ENCODE measurements at places on chromosomes 7 and 10.

DNA sequence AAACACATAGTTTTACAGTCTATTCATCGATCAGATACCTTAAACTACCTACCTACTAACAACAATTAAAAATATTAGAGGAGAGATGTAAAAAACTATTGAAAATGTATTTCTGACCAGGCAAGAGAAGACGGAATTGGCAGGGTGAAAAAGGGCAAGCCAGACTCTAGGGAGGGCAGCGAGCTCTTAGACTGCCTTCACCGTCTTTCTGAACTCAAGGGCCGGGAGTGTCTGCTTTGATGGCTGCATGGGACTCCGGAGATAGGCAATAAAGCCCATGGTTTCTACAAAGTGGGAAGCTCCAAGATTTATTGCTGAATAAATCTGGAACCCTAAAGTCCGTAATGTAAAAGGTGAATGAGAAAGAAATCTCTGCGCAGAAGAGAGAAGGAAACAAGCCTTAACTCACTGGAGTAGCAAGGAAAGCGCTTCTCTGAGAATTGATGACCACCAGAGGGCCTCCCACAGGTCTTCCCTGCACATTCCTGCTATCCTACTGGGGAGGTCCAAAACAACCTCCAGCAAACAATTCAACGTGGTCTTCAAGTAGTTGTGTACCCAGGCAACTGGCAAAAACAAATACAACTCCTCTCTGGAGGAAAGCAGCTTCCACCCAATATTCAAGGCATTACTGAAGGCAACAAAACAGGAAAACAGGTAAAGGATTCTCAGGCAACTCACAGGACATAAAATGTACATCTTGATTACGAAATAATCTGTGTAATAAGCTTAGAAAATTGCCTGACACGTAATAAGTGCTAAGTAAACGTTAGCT is 181.3 kb downstream of the SDK1 start:
- DNase-seq = no peak

GRCh38 chr7:31061185-31061584 is 9.1 kb downstream of the ADCYAP1R1 start:
- no peak for DNase-seq

DNA sequence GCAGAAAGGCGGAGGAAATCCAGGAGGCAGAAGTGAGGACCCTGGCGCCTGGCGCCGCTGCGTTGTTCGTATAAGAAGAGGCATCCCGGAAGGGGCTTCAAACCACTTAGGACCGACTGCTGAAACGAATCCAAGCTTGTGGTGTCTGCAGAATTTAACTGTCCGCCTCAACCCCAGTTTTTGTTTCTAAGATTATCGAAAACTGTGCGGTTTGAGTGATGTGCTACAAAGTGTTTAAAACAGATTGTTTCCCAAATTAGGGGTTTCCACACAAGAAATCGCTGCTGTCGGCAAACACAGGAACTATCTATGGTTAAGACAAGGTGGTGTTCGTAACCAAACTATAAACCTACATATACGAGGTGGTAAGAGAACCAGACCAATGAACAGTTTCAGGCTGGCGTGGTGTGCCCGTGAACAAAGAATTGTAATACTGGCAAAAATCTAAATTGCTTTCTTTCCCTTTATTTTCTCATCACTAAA is 835 bp upstream of the DGKI start:
- DNase-seq = no peak

GRCh38 chr10:50951365-50951764 is 65.9 kb upstream of the A1CF start:
- DNase-seq = no peak

- no peak for DNase-seq
Measured at GRCh38 chr7:89073776-89074175, 278.2 kb upstream of the TEX47 start.

DNA sequence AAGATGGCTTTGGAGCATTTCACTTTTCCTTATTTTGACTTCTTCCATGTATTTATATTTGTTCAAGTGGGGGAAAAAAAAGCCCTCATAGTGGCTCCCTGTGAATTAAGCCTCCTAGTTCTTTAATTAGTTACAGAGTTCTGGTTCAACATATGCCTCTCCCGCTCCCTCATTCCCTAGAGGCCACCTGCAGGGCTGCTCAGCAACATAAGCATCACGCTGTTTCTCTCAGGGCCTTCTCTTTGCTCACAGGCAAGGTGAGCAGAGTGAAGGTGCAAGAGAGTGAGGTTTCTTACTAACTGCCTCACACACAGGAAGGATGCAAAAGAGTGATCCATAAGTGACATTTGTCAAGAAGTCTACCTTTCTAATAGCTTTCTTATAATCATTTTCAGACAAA is 196.7 kb downstream of the SEMA3E start:
- DNase-seq = no peak

GRCh38 chr7:33517191-33517590 is 387.8 kb downstream of the BBS9 start:
- DNase-seq = no peak

DNA sequence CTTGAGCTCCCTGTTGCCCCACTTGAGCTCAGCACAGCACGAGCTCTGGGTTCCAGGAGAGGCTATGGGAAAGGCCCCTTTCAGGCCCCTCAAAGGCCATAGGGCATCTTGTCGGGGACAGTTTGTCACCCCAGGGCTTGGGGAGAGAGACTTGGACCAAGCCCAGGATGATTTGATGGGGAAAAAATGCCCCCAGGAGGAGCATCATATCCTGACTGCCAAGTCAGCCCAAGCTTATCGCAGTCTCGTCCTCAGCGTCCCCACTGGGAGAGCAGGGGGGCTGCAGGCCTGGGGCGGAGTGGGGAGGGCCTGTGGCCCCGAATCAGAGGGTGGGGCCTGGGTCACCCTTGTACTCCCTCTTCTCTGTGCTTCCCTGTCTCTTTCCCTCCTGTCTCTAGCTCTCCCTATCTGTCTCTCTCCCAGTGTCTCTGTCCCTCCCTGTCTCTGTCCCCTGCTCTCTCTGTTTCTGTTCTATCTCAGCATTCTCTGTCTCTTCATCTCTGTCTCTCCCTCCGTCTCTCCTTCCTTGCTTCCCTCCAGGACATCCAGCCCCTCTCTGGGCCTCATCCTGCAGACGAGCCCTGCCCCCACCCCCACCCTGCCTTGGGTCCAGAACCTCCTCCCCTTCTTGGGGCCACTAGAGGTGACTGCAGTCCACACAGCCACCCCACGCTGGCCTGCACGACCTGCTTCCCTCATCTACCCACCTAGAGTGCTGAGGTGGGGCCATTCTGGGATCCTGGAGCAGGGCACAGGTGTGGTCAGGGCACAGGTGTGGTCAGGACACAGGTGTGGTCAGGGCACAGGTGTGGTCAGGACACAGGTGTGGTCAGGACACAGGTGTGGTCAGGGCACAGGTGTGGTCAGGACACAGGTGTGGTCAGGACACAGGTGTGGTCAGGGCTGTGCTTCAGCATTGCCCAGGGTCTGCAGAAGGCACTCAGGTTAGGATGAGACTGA is 17.3 kb upstream of the GRIFIN start:
- DNase-seq = no peak

DNA sequence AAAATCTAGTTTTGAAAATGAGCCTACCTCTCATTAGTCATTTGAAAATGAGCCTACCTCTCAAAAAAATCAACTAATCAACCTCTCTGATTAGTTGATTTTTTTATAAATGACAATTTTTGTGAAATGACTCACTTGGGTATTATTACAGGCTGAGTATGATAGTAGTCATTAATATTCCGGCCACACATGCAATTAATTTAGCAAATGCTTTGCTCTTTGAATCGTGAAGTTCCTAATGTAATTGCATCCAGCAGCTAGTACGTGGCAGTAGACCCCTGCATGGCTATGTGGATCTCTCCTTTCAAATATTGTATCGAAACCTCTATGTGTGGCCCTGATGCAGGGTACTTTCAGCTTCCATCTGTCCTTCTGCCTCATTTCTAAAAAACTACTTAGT is 245.9 kb upstream of the PHYHIPL start:
- no peak for DNase-seq

GRCh38 chr7:114647518-114647917 is 232.9 kb downstream of the FOXP2 start:
- no peak for DNase-seq

- DNase-seq = no peak
Measured at GRCh38 chr10:3624367-3624766, 160.6 kb downstream of the KLF6 start.

DNA sequence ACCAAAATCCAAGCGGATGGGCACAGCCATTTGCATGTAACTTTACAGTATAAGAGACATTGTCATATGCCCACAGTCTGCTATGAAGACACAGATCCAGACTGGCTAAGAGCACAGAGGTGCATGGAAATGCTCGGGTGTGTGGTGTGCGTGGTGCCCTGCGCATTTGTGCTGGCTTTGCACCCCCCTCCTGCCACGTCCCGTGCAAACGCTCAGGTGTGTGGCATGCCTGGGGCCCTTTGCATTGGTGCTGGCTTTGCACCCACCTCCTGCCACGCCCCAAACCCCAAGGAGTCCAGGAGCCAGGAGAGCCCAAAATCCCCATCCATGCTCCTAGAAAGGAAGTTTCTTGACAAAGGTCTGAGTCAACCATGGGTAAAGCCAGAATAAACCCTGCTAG is 306.2 kb downstream of the PTPRN2 start:
- DNase-seq = no peak

DNA sequence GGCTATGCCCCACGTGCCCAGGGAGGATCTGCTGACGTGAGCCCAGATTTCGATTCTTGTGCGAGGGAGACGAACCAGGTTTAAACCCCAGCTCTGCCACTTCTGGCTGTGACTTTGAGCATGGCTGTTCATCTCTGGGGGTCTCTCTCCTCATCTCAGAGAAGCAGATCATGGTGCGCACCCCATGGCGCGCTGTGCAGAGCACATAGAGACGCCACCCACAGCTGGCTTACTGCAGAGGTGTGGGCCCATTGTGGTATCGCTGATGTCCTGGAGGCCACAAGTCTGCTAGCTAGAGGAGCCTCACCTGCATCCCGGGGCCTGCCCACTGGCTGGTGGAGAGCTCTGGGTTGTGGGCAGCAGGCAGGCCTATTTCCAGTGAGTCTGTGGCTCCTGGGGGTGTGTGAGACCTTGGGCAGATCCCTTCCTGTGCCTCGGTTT is 140.5 kb downstream of the LHPP start:
- DNase-seq = no peak

DNA sequence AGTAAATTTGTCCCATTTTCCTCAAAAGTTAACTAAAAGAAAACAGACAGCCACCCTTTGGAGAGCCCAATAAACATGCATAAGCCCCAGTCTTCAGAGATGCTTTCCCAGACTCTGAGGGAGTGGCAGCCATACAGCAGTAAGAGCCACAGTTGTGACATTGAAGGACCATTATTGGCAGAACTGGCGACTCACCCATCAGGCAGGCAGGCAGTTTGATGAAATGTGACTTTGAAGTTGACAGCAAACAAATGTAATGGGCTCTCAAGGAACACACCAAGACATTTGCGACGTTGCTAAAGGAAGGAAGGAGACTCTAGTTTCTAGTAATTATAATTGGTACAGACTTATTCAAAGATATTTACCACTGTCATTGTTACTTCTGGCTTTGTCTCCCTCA is 287.5 kb upstream of the PHYHIPL start:
- DNase-seq = no peak

GRCh38 chr10:113604572-113604971 is 51.7 kb downstream of the HABP2 start:
- no peak for DNase-seq

Measured in activated CD4-positive, CD25-positive, alpha-beta regulatory T cell (primary cell).